ENCODE measurements at places on chromosomes 6 and 20.

GRCh38 chr20:57586370-57586793 is 25.5 kb downstream of the PCK1 start:
- no peak for DNase-seq

GRCh38 chr6:123636782-123637181 is at the start of gene TRDN:
TSS of gene TRDN (minus strand) at chr6:123636950. CDS start at chr6:123636775, 175 bp downstream.
- no peak for DNase-seq

- DNase-seq = no peak
Measured at GRCh38 chr20:24407151-24407550, 62.3 kb upstream of the SYNDIG1 start.

- peak; percentile 45 for DNase-seq
Measured at GRCh38 chr6:158501360-158502262, 58.3 kb upstream of the TMEM181 start.

GRCh38 chr6:21666201-21666691 is 72.7 kb downstream of the SOX4 start:
- DNase-seq = no peak

DNA sequence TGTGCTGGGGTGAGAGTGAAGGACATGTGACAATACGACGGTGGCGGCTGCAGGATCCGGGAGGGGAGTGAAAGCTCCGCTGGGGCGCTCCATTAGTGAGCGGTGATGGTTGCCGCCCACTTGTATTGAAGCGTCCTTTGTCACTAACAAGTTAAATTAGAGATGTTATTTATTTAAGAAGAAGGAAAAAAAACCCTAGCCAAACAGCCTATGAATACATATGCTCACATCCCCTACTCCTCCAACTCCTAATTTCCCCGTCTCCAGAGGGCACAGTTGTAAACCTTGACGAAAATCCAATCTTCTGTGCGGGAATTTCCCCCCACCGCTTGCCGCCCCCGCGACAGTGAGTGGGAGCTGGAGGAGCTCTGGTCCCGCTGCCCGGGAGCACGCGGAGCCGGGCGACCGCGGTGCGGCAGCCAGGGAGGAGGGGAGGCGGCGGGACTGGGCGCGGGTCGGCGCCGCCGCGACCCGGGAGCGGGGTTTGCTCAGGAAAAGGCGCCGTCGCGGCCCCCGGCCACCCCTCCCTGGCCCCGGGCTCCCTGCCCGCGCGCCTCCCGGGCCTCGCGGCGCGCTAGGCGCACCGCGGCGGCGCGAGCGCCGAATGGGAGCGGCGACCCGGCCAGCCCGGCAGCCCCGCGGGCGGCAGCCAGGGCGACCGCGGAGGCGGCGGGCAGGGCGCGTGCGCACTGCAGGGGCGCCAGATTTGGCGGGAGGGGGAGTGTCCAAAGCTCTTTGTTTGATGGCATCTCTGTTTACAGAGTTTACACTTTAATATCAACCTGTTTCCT is at the start of gene MYB:
Gene MYB, plus strand, starts transcription at position 767 of the 791 bp plus-strand sequence. CDS start 206 bp downstream, outside the sequence.
- DNase-seq = no peak

GRCh38 chr6:13678255-13678983 is 33.2 kb downstream of the RANBP9 start:
- DNase-seq = no peak

DNA sequence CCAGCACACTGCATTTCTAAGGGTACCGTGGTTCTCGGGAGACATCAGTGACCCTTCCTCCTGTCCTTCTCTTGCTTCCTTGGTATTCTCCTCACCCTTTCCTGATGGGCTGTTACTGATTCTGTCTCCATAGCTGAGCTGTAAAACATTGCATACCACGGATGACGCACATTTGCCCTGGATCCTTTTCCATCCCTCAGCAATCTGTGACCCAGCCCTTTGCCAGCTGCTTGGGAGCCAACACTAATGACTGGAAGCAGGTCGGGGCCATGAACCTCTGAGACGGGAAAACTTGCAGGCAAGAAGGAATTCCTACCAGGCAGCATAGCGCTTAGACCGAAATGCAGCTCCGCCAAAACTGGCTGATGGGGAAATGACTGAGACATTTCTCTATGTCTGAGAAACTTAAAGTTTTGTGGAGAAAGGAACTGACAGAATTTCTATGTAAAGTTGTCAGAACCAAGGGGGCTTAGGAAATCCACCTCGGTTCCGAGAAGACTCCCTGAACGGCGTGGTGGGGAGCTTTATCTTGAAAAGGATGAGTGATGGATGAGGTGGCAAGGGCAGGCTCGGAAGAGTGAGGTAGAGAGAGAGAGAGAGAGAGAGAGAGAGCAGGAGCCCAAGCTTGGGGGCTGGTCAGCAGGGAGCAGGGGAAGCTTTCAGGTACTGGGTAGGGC is 19.2 kb downstream of the TUBB2B start:
- no peak for DNase-seq

- DNase-seq = no peak
Measured at GRCh38 chr20:2691663-2692035, 931 bp upstream of the EBF4 start.

GRCh38 chr20:25991756-25992130 is 295.1 kb upstream of the ZNF337 start:
- no peak for DNase-seq

GRCh38 chr6:3735029-3735605 is 16.4 kb downstream of the PXDC1 start:
- no peak for DNase-seq

GRCh38 chr20:37243076-37243936 is 18.3 kb downstream of the GHRH start:
- DNase-seq = no peak

Measured in pons (tissue), 1 donor.